ENCODE measurements at places on chromosomes 1 and 21. TPM values are rescaled to one million over a fixed set of nuclear protein-coding genes. Genes with fewer than 3 reads are reported as not detected.
A peak's percentile ranks its signal among the peaks of the same experiment; 100 is the strongest.

DNA sequence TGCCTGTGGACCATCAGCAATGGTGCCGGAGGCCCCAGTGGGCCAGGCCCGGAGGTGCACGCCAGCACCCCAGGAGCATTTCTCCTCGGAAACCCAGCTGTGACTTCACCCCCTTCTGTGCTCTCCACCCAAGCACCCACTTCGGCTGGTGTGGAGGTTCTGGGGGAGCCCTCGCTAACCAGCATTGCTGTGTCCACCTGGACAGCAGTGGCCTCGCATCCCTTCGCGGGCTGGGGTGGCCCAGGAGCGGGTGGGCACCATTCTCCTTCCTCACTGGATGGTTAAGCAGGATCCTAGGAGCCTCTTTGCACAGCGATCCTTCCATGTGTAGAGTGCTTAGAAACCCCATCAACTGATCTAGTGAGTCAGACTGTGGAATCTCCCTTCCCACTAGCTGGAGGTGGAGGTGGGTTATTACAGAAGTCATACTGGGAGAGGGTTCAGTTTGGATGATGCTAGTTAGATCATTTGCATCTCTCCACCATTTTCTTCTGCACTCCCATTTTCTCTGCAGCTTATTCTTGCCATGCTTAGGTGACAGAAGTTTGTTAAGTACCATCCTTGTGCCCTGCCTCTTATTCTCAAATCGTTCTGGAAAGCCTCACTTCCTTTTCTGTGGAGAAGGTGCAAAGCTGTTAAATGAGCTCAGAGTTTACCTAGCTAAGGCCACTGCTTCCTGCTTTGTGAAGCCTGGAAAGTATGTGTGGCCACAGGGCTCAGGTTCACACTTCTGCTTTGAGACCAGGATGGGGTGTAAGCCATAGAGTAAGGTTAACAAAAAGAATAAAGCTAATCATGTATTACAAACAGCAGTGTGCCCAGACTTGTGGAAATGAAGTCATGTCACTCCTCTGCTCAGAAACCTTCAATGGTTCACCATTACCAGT, 32.3 kb downstream of the TBX19 start:
- DNase-seq = peak; percentile 66

GRCh38 chr1:217188280-217189237, 442.3 kb downstream of the GPATCH2 start:
- no peak for DNase-seq

- DNase-seq = no peak
These were observed 9.0 kb downstream of the GON4L start for GRCh38 chr1:155847823-155848529.

Gene MPL
- total RNA-seq = not detected

Gene TMEM269
- total RNA-seq = under 0.01 TPM

DNA sequence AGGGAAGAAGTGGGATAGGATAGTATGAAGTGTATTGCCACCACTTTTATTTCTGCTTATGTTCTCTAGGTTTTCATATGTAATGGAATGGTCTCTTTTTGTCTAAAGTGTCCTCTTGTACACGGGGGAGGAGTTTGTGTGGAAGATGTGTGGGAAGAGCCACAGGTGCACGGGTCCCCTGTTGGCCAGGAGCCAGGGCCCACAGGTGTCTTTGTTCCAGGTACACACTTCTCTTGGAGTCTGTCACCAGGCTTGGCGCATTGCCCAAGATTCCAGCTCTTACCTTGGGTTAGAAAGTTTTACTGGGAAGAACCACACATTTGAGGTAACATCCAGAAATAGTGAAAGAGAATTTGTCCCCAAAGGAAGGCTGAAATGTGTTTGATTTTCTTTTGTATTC, 10.5 kb downstream of the TENT5C start:
- DNase-seq = no peak

DNA sequence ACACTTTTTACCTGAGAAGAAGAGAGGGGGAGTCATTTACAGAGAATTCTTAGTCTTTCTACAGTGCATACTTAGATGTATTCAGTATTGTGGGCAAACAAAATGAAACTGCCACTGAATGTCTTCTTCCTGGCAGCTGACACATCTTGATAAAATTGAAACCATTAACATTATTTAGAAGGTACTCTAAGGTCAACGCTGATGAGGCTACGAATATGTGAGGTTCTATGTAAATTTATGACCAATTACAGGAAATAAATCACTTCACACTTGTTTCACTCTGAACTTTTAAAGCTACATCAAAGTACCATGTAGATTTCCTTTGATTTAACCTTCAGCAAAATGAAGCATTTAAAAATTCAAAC, 51.3 kb upstream of the GFI1 start:
- no peak for DNase-seq

Gene KCNA10
- total RNA-seq = not detected

Gene DMBX1
- total RNA-seq = not detected
